ENCODE measurements at places on chromosomes 6 and 20.

- no peak for DNase-seq
These were observed 55.3 kb downstream of the ERMARD start for GRCh38 chr6:169806701-169807100.

DNA sequence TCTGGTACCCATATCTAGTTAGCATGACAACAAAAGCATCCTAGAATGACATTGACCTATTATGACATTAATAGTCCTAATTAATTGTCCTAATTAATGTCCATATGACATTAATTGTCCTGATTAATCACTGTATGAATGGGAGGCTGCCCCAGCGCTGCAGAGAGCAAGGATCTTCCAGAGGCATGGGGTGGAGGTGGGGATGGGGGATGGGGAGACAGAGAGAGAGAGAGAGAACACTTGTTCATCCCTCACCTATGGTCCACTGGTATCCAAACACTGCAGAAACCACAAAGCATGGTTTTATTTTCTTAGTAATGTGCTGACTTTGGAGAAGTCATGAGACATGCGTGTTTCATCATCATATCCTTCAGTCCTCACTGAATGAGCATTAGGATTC, 235.1 kb downstream of the FNDC1 start:
- DNase-seq, result no peak

DNA sequence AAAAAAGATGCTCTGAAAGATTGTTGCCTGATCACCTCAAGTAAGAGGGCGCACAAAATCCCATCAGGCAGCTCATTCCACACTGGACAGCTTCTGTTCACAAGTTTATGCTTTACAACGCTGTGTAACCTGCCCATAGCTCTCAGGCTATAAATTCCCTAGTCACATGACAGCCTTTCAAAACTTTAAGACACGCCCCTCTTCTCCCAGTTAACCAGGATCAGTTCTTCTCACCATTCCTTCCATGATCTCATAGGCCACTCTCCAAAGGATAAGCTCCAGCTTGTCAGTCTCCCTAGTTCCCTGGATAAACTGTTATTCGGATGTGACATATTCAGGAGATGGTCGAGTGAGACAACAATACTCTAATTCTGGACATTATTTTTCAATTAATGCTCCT, 15.0 kb downstream of the ADNP start:
- DNase-seq, result no peak

DNA sequence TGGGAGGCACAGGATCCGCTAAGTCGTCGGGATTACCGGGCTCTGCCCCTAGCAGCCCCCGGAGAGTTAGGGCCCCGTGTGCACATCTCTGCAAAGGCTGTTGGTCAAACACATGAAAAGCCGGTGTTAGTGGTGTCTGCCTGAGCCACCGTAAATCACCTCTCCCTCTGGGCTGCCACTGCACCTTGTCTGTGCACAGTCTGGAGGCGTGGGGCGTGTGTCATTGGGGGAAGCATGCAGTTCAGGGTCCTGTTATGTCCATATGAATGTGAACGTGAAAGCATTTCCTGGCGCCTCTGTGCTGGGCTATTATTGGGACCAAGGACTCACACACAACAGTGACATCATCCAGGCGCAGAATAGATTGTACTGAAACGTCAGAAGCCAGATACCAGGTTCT, 305.6 kb downstream of the NRN1 start:
- DNase-seq, result no peak

DNA sequence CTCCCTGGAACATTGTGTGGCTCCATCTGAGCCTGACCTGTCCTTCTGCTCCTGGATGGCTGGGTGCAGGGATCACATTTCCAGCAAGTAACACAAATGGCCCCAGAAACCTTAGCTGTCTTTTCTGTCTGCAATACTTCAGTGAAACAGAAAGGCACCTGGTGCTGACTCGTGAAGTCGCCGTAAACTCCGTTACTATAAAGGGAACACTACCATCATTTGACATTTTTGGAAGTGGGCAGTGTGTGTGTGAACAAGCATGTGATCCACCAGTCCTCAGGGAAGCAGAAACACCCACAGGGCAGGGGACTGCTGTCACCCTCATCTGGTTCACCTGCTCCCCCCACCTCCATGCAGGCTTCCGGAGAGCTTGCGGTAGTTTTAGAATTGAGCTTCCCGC, 23.9 kb downstream of the SERPINB6 start:
- DNase-seq, result no peak

GRCh38 chr6:35651244-35651643, 37.5 kb downstream of the FKBP5 start:
- DNase-seq, result no peak

DNA sequence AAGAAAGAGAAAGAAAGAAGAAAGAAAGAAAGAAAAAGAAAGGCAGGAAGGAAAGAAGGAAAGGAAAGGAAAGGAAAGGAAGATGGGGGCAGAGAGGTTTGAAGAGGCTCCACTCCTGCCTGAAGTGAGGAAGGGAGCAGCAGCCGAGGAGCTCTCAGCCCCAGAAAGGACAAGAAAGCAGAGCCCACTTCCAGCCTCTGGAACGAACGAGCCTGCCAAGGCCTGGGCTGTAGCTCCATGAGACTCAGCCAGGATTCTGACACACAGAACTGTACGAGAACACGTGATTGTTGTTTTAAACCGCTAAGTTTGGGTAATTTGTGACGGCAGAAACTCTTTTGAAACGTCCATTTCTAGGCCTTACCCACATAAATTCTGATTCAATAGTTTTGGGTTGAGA, 69.5 kb downstream of the TTLL2 start:
- no peak for DNase-seq

GRCh38 chr6:149855741-149856140, 8.4 kb downstream of the LRP11 start:
- DNase-seq, result no peak

DNA sequence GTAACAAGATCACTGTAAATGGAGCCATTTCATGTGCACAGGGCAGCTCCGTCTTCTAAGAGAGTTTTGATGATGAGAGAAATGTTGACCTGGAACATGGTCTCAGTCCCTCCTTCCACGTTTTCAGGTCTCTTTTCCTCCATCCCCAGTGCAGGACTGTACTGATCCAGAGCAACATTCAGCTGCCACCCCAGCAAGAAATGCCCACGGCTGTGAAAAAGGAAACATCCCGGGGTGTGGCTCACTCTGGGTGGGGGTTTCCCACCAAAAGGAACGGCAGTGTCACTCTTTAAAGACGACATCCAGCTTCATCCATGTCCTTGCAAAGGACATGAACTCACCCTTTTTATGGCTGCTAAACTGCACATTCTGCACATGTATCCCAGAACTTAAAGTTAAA, 92.6 kb downstream of the ERMARD start:
- no peak for DNase-seq

DNA sequence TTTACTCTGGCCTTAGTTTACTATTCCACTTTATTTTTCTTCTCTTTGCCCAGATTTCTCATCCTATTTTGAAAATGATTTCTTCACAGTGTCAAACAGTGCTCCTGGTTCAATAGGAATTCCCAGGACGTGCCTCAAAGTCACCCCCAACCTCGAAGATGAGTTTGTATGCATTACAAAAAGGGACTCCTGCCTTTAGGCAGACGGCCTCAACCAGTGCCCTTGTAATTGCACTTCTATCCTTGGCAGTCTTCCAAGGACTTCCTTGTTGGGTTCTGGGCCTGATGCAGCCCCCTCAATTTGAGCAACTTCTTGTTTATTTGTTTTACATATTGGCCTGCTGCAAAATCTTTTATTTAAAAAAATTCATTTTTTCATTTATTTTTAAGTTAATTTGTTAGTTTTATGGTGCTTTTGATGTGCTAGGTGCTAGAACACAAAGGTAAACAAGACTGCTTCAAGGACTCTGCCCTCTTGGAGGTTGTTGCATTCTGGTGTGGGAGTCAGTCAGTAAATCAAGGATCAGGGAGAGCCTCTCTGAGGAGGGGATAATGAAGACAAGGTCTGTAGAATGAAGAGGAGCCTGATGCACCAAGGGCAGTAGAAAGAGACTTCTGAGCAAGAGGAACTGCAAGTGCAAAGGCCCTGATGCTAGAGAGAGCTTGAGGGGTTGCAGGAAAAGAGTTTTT, 181.5 kb upstream of the LAMP5 start:
- no peak for DNase-seq

GRCh38 chr6:33607784-33608161, 13.3 kb upstream of the ITPR3 start:
- DNase-seq, result no peak
